GM12892 (cell line): ENCODE measurements at places on chromosomes 6 and 20.

DNA sequence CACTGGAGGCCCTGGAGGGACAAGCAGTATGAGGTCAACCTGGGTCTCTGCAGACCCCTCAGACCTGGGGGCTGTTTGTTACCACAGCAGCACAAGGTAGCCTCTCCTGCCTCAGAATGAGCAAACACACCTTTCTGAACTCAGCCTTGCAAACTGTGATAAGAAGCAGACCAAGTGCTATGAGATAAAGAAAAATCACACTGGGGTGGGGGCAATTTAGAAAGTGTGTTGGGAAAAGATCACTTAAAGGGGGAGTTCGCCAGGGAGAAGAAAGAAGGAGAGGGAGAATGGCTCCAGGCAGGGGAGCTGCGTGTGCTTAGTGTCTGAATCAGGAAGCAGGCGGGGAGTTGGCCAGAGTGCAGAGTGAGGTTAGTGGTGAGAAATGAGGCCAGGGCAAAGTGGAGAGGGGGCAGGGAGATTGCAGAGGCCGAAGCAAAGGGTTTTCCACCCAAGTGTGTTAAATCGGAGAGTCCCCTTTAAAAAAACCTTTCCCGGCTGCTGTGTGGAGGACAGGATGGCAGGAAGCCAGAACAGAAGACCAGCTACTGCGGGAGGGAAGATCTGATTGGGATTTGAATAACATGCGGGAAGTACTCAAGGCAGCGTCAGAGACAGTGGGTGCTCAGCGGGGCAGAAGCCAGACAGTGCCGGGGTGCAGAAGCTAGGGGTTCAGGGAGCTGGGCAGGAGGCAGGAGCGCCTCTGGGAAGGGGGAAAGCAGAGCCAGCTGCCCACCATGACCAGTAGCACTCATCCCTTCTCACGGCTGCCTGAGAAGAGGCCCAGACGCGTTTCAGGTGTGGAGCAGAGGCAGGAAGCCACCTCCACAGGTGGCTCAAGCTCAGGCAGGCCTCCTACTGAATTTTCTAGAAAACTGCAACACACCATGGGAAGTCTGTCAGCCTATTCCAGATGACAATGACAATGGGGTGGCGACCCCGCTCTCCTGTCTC, 9.0 kb downstream of the ADA start:
- DNase-seq, result peak; percentile 61

DNA sequence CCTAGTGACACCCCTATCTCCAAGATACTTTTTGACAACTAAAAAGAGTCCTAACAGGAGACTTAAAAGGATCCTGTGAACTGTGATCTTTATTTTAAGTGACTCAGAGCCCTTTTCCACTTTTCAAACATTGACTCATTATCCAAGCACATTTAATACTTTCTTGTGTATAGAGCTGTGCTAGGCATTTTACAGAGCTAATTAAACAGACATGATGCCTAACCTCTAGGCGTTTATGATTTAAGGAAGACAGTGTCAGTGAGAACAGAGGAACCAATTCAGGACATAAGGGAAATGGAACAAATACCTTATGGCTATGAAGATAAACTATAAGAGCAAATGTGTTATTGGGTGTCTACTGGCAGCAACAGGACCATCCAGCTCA, 282.6 kb downstream of the TPBG start:
- DNase-seq, result no peak

GRCh38 chr6:155340464-155341129, 26.3 kb upstream of the TFB1M start:
- no peak for DNase-seq

- DNase-seq, result no peak
Observed at GRCh38 chr20:23344336-23344735, 6.3 kb upstream of the NXT1 start.

- DNase-seq, result no peak
Observed at GRCh38 chr6:18270216-18270615, 5.9 kb upstream of the DEK start.

DNA sequence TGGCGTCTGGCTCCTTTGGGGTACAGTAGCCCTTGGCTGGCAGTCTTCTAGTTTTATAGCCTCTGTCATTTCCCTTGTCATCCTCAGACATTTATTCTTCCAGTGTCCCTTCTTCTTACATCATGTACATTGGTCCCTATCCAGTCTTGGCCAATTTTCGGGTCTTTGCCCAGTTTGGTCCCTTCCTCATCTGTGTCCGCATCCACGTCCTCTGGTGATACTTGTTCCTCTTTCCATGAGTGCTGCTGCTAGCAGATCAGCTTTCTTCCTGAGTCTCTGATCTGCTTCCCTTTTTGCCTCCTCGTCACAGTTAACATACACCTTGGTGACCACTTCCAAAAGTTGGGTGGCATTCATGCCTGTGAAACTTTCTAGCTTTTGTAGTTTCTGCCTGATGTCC, 86.2 kb upstream of the GPR6 start:
- no peak for DNase-seq

DNA sequence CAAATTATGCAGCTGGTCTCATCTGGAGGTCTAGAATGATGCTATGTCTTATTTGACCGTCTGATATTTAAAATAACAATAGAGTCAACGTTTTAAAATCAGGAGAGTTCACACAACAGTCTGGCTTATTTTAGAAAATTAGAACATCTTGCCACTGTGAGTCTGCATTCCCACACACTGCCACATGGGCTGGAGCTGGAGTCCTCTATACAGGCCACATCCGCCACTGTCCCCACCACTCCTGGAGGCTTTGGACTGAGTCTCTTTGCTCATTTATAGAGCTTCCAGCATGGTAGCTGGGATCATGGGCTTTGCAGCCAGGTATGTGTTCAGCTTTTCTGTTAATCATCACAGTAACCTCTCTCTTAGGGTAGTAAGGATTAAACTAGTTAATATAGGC, 68.8 kb upstream of the ZNFX1 start:
- no peak for DNase-seq

DNA sequence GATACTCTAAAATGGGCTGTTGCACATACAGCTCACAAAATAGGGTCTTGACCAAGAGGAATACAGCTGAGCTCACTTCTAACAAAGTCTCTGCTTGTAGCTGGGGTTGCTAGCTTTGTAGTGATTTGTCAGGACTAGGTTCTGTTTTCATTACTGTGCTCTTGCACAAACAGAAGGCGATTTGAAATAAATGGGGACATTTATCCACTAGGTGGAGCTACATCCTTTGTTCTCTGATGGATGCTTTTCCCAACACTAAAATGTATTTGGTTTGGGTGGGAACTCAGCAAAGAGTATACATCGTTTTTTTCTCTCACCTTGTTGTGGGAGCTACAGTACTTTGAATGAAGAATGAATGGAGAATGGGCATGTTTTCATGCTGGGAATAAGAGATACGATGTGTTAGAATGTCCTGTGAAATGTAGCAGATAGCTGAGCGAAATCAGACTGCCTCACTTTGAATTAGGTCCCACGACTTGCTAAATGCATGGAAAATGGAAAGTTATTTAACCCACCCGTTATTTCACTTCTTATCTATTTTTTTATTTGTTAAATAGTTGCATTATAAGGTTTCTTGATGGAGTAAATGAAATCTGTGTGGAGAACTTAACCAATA, 494.7 kb upstream of the MAP3K7 start:
- peak; percentile 5 for DNase-seq

DNA sequence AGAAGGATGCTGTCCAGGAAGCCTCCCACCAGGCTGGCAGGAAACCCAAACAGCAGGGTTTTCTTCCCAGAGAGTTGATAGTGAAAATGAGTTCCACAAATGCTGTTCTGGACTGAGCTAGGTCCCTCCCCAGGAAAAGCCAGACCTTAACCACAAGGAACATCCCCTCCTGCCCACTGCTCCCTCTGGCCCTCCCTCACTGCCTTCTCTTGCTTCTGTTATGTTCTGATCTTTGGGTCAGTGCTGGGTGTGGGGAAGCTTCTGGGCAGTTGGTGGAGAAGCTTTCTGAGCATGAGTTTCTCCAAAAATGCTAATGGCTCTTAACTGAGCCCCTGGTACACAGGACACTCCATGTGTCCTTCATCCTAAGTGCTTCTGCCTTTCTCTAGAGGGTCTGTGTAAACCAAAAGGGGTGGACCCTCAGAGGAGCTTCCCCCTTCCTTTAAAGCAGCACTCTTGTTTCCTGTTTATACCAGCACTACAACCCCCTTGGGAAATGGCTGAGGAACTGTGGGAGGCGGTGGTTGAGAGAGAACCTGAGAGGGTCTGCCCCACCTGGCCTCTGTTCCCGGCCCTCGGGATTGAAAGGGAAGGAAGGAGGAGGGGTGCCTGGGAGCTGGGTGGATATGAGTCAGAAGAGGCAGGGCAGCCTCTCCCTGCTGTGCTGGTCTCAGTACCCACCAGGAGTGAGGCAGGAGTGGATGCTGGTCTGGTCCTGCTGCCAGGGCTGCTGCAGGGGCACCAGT, 42.0 kb downstream of the CDS2 start:
- no peak for DNase-seq
